ENCODE measurements at places on chromosomes 12 and 14.

- DNase-seq: no peak
Measured at GRCh38 chr14:34569750-34570149, 30.2 kb upstream of the EAPP start.

DNA sequence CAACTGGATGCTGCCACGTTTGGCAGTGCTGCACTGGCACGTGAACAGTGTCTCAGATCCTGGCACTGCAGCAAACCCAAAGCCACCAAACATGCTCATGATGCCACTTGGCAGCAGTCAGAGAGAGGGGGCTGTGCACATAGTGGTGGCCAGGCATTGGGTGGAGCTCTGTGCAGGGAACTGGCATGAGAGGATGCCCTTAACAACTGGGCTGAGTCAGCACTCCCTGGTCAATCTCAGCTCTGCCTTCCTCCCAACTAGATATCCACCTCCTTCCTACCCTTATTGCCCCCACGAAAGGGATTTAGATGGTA is 37.0 kb downstream of the ZFHX2 start:
- no peak for DNase-seq

GRCh38 chr14:61515436-61516117 is 179.7 kb upstream of the HIF1A start:
- no peak for DNase-seq

DNA sequence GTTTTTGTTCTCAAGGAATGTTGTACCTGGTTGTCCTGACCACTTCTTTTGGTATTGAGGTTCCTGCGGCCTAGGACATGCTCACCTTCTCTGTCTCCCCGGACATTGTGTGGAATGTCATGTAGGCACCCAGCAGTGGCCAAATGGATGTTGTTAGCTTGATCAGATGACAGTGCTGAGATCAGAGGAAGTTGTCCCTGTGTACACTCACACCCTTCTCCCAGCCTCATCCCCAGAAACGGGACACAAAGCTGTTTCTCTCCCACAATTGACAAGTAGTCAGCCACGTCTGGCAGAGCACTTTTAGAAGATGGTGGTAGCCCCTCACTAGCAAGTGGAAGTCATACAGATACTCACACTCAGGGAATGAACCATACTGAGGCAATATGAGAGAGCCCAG is 3.0 kb downstream of the PLEKHH1 start:
- no peak for DNase-seq

DNA sequence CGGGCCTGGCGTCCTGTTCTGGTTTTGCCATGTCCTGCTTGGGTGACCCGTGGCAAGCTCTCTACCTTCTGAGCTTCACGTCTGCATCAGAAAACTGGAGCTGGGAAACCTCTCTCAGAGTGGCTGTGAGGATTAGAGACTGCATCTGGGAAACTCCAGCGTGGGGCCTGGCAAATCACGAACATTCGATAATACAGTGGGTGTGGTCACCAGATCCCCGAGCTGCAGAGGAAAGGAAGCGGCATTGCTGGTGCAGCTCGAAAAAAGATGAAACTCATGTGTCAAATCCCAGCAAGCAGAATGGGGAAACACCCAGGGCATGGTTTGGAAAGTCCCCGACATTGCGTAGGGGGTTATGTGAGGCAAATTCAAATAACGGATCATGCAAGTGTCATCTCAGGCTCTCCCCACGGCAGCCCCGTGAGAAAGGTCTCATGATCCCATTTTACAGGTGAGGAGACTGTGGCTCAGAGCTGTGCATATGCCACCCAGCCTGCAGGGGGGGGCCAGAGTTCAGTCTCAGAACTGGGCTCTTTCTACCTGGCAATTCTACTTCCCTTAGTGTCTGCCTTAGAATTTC is 98.1 kb upstream of the VRK1 start:
- no peak for DNase-seq

DNA sequence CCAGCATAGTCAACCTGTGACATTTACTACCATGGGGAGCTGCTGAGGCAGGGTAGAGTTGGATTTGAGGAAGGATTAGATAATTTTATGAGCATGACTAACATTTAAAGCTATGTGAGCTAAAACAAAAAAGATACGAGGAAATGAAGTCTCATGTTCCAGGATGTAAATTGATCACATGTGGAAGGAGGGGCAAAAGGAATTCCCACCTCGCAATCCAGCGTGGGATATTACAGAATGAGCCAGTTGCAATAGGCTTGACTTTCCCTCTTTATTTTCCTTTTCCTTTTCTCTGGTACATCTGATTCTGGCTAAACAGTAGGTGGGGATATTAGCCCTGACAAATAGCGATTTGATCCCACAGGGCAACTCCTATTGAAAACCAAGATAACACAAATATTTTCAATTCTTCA is 214.9 kb upstream of the HMGA2 start:
- DNase-seq: no peak

DNA sequence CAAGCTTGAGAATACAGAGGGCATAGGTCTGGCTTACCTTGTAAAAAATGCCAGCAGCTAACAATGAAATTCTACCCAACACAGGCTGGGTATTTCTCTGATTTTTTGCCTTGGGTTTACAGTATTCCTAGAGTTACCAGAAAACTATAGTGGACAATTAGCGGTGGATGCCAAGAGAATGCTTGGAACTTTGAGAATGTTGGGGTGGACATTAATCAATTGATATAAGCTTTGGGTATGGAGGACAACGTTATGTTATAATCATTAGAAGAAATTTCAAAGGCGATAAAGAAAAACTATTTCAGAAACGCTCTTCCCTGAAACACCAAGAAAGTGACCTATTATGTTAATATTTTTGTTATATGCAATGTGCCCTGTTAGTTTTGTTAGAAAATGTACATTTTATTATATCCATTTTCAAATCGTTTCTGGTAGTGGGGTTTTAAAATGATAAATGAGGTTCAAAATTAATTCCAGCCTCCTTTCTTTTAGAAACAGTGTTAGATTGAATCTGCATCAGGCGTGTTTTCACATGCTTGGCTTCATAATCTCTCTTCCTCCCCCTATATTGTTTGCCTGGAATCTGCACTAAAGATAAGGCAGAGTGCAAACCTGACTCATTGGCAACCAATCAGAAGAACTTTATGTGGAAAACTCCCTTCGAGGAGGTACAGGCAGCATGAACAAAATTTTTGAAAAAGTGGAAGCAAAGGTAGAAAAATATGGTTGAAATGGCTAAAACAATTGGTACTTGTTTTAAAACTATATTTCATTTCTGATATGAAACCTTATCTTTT is 1.4 kb upstream of the PTPRQ start:
- no peak for DNase-seq

GRCh38 chr12:52837413-52837741 is 3.3 kb upstream of the KRT79 start:
- no peak for DNase-seq

DNA sequence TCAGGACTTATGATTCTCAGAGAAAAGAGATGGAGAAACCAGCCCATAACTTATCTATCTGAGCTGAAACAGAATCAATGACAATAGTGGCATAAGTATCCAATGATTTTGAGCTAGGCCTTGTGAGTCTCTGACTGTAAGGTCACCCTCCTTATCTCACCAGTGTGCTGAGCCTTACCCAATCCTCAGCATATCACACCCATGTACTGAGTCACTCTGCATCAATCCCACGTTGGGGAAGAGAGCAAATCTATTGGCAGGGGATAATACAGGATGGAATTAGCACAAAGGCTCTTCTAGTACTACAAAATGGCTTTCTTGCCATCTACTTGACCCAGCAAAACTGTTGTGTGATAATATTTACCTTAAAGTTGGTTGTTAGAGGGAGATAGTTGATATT is 997.8 kb downstream of the NRXN3 start:
- DNase-seq: no peak

- DNase-seq: no peak
Measured at GRCh38 chr12:56714431-56714929, 10.6 kb downstream of the NACA start.

GRCh38 chr14:83255727-83256090 is 1722.1 kb upstream of the SEL1L start:
- DNase-seq: no peak

GRCh38 chr12:24933694-24934407 is 15.1 kb downstream of the BCAT1 start:
- no peak for DNase-seq

DNA sequence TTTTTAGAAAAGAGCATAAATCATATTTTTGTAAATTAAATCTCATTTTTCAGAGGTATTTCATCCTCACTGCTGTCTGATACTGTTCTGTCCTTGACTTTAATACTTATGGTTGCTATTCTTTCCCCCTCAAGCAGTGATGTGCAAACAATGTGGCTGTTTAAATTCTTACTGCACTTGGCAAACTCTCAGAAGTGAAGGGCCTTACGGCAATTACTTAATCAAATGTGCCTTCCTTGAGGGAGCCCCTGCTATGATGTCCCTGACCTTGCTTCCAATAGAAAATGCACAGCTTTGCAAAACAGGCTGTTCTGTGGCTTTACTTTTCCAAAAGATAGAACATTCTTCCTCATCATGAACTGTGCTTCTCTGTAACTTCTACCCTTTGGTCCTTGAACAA is 35.2 kb downstream of the UBE3B start:
- DNase-seq: no peak

GRCh38 chr12:113220593-113221180 is 577 bp upstream of the TPCN1 start:
- no peak for DNase-seq

- no peak for DNase-seq
Measured at GRCh38 chr14:97196336-97196735, 399.2 kb downstream of the VRK1 start.

GRCh38 chr12:43795716-43796280 is 10.3 kb downstream of the TWF1 start:
- DNase-seq: no peak

GRCh38 chr12:110015132-110015531 is 15.9 kb downstream of the ANKRD13A start:
- peak; percentile 70 for DNase-seq

GRCh38 chr12:116880817-116881324 is 370 bp downstream of the HRK start:
- no peak for DNase-seq

GRCh38 chr12:96093543-96094196 is 58.3 kb upstream of the LTA4H start:
- no peak for DNase-seq

DNA sequence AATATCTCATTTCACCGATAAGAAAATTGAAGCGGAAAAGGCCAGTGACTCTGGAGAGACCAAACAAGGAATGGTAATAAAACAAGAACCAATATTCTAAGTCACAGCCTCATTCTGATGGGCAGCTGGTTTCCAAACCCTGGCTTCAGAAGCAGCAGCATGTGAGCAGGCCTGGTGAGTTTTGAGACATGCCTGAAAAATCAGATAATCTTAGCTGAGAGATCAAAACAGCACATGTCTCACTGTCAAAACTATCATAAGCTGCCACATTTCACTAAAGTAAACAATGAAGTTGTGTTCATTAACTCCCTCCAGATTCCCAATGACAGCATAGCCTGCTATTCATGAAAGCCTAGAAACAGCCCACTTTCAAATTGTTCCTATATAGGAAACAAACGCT is 36.5 kb downstream of the CIT start:
- DNase-seq: no peak

- no peak for DNase-seq
Measured at GRCh38 chr12:48615681-48616080, 45.8 kb upstream of the LALBA start.

DNA sequence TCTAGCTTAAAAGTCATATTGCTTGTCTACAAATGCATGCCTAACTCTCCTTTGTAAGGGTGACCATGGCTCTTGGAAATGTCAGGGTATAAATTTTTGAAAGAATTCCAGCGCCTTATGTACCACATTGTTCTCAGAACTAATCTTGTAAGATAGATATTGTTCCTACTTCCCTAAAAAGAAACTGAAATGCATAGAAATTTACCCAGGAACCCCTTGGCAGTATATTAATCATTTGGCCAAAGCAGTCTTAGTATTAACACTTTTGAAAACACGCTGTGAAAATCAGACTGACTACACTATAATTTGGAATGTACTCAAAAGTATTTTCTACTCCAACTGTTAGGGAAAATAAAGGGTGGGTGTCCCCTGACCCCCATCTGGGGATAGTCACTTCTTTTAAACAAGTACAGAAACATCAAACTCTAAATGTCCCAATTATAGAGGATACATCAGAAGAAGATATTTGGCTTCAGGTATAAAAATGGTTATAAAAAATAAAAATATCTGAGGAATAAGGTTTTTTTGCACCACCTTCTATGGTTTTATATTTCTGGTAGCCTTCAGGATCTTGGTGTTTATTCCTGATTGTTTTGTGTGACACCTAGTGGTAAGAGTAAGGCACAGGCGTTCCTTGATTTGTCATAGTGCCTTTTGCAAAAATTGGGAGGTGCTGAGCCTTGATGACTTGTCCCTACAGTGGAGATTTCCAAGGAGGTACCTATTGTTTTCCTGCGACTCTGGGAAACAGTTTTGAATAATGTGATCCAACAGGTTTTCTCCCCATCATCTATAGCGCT is 2.2 kb upstream of the NFKBIA start:
- peak; percentile 84 for DNase-seq

DNA sequence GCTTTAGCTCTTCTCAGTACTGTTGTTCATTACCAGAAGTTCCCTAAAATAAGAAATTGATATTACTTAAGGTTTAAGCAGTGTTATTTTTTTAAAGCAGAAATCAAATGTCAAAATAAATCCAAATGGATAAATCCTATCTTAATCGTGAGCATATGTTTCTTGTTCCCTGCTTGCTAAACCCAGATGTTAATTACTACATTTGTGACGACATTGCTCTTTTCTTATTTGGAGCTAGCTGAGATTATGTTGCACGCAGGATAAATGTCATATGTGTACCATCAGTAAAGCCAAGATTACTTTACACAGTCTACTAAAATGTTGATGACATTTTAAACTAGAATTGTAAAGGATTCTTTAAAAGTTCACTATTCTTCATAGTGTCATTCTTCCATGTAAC is 157.5 kb downstream of the PLCZ1 start:
- no peak for DNase-seq

- DNase-seq: no peak
Measured at GRCh38 chr12:44052554-44052953, 216.7 kb downstream of the TMEM117 start.

DNA sequence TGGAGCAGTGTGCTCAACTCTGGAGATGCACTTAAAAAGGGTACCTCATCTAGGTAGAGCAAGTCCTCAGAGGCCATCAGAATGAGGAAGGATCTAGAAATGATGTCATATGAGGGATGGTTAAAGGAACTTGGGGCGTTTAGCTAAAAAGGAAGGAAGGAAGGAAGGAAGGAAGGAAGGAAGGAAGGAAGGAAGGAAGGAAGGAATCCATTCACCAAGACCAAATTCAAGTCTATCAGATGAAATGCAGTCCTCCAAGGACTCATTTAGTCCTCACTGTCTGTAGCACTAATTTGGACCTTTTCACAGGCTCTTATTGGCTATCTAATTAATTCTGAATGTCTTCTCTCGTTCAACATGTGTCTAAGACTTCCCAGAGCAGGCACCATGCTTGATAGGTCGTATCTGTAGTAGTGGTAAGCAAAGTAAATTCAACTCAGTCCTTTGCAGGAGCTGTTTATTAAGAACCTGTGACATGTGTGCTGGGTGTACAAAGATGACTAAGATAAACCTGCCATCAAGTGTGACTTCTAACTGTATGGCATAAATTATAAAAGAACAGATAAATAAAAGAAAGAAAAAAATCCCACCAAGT is 63.5 kb downstream of the LLPH start:
- peak; percentile 15 for DNase-seq

GRCh38 chr14:76430475-76430980 is 54.6 kb downstream of the ESRRB start:
- DNase-seq: no peak
